ENCODE measurements at places on chromosomes 2 and 18.
A peak's percentile ranks its signal among the peaks of the same experiment; 100 is the strongest.

- DNase-seq, result no peak
Measured at GRCh38 chr2:160816916-160817499, 323.4 kb upstream of the RBMS1 start.

DNA sequence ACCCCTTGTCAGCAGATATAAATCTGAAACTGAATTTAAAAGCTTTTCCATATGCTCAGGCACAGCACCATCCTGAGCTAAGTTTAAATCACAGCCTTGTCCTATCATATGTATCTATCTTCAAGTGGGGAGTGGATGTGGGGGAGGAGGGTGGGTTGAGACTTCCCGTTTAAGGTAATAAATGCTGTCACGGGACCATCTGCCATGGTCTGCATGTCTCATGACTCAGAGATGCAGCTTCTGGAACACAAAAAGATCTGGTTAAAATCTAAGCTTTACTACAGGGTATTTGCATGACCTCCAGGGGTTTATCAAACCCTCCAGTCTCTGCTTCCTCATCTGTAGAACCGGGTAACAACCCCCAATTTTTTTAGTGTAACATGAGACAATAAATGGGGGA lies 377.7 kb upstream of the ST6GAL2 start:
- no peak for DNase-seq

DNA sequence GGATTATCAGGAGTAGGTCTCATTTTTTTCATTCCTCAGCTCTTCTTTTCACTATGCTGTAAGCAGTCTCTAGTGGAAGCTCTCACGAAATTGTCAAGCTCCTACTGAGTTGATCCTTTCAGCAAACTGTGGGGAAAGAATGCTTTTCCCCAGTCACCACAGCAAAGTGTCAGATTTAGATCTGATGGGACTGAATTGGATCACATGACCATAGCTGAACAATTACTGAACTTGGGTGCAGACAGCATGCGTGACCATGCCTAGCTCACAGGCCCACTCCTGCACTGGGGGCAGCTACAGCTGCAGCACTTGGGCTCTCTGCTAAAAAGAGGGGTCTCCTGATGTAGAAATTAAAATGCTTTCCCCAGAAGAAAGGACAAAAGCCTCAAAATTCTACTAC lies 3.1 kb downstream of the ARHGAP15 start:
- no peak for DNase-seq

DNA sequence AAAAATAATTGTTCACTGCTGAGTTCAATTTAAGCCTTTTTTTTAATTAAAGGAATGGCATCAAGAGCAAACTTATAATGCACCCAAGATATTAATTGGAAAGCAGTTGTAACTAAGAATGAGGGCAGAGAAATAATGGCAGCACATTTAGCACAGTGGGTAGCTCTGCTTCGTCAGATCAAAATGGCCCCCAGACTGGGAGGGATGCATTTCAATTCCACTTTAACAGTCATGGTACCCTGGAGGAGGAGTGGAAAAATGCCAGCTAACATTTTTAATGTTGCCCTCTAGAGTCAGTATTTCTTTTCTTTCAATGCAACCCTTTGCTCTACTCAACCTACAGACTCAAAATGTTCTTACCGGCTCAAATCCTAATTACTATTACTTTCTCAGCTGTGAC lies 504.8 kb upstream of the SETBP1 start:
- no peak for DNase-seq

- DNase-seq, result peak; percentile 91
Measured at GRCh38 chr18:48940854-48941611, 9.7 kb downstream of the SMAD7 start.
